WTC11 (cell line): ENCODE measurements at places on chromosomes 7 and 10.

DNA sequence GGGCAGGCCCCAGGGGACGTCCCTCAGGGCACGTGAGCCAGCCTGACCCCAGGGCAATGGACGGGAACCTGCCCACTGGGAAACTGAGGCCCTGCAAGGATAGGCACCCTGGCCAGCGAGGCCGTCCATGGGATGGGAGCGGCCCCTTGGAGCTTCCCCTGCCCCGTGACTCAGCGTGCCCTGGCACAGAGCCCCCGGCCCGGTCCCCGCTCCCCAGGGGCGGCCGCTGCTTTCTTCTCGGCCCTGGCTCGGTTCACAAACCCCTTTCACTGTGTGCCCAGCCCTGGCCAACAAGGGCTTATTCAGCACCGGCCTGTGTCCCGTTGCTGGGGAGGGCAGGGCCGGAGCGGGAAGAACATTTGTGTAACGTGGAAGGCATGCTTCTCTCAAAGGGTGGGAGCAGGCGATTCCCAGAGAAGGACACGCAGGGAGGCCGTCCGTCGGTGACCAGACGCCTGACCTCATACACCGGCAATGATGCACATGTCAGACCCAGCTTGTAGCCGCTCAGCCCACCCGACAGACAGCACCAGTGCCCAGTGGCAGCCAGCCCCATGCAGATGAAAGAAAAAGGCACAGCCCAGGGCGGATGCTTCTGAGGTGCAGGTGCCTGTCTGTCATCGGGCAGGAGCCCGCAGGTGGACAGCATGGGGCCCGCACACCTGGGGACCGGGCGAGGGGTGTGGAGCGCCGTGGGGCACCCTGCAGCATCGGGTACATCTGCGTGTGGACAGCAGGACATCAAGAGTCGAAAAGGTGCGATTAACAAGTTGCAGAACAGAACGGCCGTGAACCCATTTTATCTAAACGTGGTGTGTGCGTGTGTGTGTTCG, 94.5 kb downstream of the PDGFA start:
- DNase-seq, result no peak

GRCh38 chr7:44530990-44531389, 10.1 kb downstream of the NPC1L1 start:
- DNase-seq, result no peak

DNA sequence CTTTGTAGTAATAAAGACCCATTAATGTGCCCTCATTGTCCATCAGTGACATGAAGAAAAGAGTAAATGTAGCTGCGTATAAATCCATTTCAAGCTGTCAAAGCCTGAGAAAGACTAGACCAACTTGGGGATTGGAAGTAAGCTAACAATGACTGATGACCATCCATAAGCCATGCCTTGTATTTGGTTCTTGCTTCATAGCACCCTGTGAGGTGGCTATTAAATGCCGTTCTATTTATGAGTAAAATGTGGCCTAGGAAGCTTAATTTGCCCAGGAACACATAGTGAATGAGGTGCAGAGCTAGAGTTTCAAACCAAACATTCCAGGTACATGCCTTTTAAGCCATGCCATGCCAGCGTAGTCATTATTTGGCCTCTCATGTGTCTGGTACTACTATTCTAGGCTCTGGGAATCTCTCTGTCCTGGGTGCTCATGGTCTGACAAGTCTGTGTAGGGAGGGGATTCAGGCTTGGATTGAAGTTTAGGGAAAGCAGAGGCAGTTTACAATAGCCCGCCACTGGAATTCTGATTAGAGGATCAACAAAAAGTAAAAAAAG, 92.1 kb downstream of the ZNF277 start:
- no peak for DNase-seq

DNA sequence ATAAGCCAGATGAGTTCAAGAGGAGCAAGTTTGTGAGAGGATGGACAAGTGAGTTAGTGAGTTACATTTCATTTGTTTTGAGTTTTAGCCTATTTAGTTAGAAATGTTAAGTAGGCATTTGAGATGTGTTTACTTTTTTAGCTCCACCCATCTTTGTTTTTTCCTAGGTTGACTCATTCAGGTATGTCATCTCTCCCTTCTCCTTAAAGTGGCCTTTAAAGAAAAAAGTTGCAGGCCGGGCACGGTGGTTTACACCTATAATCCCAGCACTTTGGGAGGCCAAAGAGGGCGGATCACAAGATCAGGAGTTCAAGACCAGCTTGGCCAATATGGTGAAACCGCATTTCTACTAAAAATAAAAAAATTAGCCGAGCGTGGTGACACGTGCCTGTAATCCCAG, 71.2 kb downstream of the BMPR1A start:
- no peak for DNase-seq

DNA sequence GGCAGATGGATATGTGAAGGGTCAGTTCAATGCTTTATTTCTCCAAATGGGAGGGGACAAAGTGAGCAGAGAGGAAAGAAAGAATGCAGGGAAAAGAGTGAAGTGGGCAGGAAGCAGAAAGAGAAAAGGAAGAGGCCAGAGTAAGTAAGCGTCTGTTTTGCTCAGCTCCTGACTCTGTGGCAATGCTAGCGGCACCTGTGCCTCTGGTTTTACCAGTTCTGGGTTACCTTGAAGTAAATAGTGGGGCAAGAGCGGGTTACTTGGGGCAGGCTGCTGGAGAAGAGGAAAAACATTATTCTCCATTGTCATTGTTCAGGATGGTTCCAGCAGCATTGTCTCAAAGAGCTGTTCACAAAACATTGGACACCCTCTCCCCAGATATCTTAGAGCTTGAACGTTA, 1.9 kb downstream of the TAS2R40 start:
- DNase-seq, result no peak

GRCh38 chr7:93981480-93981874, 22.7 kb downstream of the BET1 start:
- DNase-seq, result peak; percentile 15

GRCh38 chr7:76071316-76072242, 23.7 kb downstream of the MDH2 start:
- DNase-seq, result peak; percentile 17

- no peak for DNase-seq
Measured at GRCh38 chr7:53656881-53657280, 621.4 kb downstream of the POM121L12 start.

GRCh38 chr10:110059925-110060324, 52.1 kb downstream of the ADD3 start:
- DNase-seq, result no peak

GRCh38 chr7:13692548-13692947, 296.9 kb downstream of the ETV1 start:
- no peak for DNase-seq

DNA sequence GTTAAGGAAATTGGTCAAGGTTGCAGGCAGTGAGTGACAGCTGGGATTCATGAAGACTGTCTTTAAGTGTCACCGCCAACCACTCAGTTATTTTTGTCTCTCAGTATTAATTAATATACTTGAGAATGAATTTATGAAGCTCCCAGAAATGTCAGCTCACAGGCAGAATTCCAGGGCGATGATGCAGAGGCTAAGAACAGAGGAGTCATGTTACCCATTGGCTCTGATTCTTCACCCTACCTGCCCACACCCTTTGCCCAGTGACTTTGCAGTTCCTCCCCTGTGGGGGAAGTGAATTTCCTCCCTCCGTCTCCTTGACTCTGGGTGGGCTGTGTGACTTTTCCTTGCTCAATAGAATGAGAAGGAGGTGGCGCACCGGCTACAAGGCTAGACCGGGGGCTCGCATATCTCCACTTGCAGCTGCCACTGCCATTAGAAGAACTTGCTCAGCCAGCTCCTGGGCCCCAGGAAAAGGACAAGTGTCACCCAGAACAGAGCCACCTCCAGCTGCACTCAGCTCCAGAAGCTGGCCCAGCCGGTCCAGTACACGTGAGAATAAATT, 157.1 kb upstream of the PRKCQ start:
- DNase-seq, result peak; percentile 24
